Activated CD4-positive, alpha-beta T cell treated with anti-CD3 and anti-CD28 coated beads, Interleukin-2, amount 10 ng/mL, durations not matched to agents 24 days and 14 days (primary cell): ENCODE measurements at places on chromosomes 6 and 20. TPM values are rescaled to one million over a fixed set of nuclear protein-coding genes. Genes with fewer than 3 reads are reported as not detected.

The HLA-DRA gene
- 12.9 and 14.0 TPM in 2 replicates for total RNA-seq

- no peak for DNase-seq
Measured at GRCh38 chr6:85458184-85458583, 8.3 kb downstream of the NT5E start.

- no peak for DNase-seq
Measured at GRCh38 chr20:38612751-38613515, 11.3 kb downstream of the ARHGAP40 start.

The BPIFB4 gene
- not detected in 2 replicates for total RNA-seq

The DPPA5 gene
- not detected in 2 replicates for total RNA-seq

The XKR7 gene
- total RNA-seq, result not detected in 2 replicates

GRCh38 chr6:158279615-158280014 lies 32.6 kb upstream of the TULP4 start:
- DNase-seq, result no peak

DNA sequence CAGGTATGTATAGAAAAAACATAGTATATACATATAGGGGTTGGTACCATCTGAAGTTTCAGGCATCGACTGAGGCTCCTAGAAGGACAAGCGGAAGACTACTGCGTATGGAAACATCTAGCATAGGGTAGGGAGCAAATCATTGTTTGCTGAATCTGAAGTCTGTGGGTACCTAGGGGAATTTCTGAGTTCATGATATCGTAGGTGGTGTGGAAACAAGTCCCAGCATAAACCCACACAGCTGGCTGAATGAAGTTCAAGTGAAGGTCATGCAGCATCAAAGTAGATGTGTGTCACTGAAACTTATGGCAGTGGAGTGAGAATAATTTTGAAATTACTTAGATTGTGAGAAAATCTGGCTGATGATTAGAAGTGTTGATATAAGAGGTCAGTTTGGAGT lies 39.4 kb downstream of the MAP7 start:
- DNase-seq, result no peak

GRCh38 chr20:50645253-50646068 lies 45.9 kb downstream of the RIPOR3 start:
- DNase-seq, result no peak

The PBOV1 gene
- not detected in 2 replicates for total RNA-seq

DNA sequence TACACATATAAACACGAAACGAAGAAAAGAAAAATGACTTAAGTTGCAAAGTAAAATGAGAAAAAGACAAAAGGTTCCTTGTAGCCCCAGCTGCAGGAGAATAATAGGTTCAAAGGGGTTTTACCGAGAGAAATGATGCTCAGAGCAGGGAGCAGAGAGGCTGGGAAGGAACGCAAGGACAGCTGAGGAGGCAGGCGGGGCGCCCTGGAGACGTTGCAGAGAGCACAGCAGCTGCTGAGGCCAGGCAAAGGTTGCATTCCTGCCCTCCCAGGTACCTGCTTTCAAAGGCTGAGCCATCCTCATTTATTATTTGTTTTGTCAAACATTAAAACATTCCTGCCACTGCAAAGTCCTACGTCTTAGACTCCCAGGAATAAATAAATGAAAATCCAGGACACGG lies 16.2 kb upstream of the VAPB start:
- DNase-seq, result no peak

- no peak for DNase-seq
Measured at GRCh38 chr20:2476742-2477615, 6.4 kb upstream of the SNRPB start.

- no peak for DNase-seq
Measured at GRCh38 chr20:54306985-54307710, 99.3 kb downstream of the PFDN4 start.

GRCh38 chr6:21732731-21733130 lies 139.2 kb downstream of the SOX4 start:
- no peak for DNase-seq

- no peak for DNase-seq
Measured at GRCh38 chr20:61575151-61575937, 323.3 kb downstream of the CDH4 start.

DNA sequence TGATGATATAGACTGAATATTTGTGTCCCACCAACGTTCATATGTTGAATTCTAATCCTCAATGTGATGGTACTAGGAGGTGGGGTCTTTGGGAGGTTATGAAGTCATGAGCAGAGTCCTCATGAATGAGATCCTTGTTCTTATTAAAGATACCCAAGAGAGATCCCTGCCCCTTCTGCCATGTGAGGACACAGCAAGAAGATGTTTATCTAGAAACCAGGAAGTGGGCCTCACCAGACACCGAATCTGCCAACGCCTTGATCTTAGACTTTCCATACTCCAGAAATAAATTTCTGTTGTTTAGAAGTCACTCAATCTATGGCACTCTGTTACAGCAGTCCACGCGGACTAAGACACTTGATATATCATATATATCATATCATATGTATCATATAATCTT lies 67.7 kb upstream of the GCM1 start:
- DNase-seq, result no peak

GRCh38 chr6:155013457-155013876 lies 18.4 kb downstream of the TIAM2 start:
- no peak for DNase-seq

GRCh38 chr20:3658019-3658715 lies 5.0 kb downstream of the GFRA4 start:
- DNase-seq, result no peak

The CRISP3 gene
- not detected in 2 replicates for total RNA-seq

The PDYN gene
- not detected in 2 replicates for total RNA-seq

DNA sequence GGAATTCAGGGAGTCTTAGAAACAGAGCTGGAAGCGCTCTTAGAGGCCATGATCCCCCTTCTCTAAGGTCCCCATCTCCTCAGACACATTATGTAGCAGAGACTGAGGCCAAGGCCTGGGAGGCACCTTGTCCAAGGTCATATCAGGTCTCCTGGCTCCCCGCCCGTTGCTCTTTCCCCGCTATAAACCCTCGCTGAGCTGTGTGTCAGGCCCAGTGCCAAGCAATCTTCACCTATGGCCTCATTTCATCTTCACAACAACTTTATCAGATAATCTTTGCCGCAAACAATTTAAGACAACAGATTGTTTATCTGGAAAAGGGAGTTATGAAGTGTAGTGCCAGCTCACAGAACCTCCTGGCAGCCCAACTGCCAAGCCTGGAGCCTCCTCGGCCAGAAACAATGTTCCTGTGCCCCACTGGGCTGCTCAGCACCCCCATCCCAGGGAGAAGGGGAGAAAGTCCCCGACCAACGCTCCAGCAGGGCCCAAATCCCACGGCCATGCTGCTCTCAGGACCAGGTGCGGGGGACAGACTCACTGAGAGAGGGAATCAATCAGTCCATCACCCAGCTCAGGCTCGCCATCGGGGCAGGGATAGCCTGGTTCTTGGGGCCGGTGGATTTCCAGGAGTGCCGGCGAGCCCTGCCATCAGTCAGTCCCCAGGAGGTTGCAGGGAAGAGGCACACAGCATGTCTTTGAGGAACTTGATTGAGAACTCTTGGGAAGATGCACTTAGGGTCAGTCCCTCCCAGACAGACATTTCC lies 16.9 kb upstream of the FANCE start:
- no peak for DNase-seq

DNA sequence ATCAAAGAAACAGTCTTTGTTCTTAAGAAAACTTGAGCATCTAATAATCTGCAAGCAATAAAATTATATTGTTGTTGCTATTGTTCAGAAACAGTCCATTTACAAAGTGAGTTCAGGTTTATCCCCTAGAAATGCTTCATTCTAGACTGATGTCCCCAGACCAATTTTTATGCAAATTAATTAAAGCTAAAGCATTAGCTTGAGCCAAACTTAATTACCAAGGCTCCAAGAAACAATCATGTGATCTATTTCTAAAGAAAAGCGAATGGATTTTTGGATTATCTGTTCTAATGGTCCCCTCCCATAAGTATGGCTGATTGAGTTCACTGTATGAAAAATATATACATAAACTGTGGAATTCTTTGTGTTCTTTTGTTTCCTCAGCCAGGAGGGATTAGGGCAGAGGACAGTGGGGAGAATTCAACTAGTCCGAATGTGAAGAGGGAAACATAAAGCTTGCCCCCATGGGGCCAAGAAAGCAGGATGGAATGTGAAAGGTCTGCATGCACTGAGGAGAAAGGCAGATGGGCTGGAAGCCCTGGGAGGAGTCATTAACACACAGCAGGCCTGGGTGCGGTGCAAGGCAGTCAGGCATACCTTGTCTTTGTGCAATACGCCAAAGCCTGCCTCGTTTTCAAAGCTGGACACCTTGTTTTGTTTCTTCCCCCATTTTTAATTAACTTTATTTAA lies 597.1 kb downstream of the KIF16B start:
- no peak for DNase-seq

The MOXD1 gene
- total RNA-seq, result 0.12 TPM in 1 of 2 replicates, not detected in the other

DNA sequence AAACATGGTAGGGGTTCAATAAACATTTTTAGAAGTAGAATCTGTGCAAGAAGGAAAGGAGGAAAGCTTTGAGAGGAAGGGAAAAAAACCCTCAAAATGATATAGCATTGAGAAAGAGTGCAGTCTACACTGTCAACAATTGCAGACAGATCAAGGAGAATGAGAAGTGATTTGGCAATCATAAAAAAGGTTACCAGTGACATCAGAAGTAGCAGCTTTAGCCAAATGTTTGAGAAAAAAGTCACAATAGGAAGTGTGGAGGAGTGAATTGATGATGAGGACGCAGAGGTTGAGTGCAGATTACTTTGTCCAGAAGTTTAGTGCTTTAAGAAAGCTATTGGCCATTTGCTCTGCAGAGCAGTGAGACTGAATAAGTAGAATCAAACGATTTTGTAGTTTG lies 155.0 kb downstream of the GJA1 start:
- DNase-seq, result no peak

The TRAPPC3L gene
- total RNA-seq, result not detected in 2 replicates

GRCh38 chr6:13711324-13711732 lies 307 bp downstream of the RANBP9 start:
- no peak for DNase-seq

DNA sequence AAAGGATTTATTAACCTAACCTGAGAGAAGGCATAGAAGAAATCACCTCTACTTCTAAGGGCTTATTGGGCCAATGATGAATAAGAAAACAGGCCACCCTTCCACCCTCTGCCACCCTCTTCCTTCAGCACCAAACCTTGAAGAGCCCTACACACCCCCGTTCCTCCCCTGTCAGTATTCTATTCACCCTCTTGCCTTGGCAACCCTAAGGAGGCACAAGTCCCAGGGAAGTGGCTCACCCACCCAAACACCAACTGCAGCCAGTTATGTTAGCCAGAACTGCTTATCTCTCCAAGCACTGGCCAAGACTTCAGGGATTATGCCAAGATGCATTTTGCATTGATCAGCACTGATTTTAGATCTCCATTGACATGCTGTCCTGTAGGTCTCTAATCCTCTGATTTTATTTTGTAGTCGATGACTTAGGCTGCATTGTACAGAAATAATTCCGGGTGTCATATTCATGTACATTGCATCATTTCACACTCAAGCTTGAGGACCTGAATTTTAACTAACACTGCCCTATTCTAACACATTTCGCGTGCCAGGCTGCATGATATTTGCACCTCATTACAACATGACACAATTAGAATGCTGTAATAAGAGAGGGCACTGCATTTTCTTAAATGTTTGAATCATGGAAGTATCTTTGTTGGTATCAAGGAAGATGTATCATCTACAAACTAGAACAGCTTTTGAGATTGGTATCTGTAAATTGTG lies 15.7 kb downstream of the CNKSR3 start:
- DNase-seq, result no peak
